ENCODE measurements at places on chromosomes 13 and 19.
A peak's percentile ranks its signal among the peaks of the same experiment; 100 is the strongest.

GRCh38 chr19:47096100-47096704 is 17.4 kb downstream of the ZC3H4 start:
- DNase-seq, result no peak

- no peak for DNase-seq
These were observed 71.6 kb upstream of the ZDHHC20 start for GRCh38 chr13:21530656-21531055.

- DNase-seq, result peak; percentile 72
These were observed 11.9 kb downstream of the LTBP4 start for GRCh38 chr19:40612831-40613689.

DNA sequence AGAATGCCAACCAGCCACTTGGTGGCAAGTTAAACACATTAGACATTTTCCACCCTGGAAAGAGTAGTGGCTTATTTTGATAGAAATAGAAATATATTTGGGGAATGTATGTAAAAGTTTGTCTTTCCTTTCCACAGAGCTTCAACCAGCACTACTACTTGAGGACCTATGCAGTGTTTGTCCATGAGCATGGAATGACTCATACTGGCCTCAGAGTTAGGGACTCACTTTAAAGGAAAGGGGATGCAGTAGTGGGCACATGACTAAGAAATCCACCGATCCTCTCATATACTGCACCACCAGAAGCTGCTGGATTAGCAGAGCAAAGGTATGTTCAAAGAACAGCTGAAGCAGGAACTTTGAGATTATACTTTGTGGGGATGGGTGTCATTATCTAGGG is 62.6 kb downstream of the LACC1 start:
- no peak for DNase-seq

- no peak for DNase-seq
These were observed 284.2 kb downstream of the TBC1D4 start for GRCh38 chr13:75197803-75198202.

Measured in CD4-positive, alpha-beta T cell treated with Interleukin-21 for 1 hour (primary cell).